ENCODE measurements at places on chromosomes 7 and 10.

GRCh38 chr7:23743226-23743625 lies 33.2 kb downstream of the STK31 start:
- DNase-seq = no peak

- DNase-seq = no peak
Measured at GRCh38 chr7:142587578-142588191, 161.6 kb upstream of the PRSS1 start.

DNA sequence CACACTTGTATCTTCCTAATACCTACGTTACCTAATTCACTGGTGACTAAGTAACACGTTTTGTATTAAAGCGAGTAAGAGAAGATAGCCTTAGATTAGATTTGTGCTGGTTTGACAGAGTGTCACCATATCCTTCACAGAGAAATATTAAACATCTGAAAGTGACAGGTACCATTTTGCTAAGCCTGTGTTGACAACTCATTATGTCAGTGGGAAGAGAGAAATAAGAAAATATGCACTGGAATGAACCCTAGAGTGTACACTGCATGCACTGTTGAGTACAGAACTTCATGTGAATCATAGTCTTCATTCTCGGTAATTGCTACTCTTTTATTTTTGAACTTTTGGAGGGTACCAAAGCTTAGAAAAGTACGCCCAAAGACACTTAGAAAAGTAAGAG lies 10.9 kb downstream of the PRKG1 start:
- DNase-seq = no peak

- DNase-seq = no peak
Measured at GRCh38 chr7:155728116-155728515, 83.7 kb downstream of the RBM33 start.

- no peak for DNase-seq
Measured at GRCh38 chr10:119652361-119652730, 1.2 kb downstream of the BAG3 start.

DNA sequence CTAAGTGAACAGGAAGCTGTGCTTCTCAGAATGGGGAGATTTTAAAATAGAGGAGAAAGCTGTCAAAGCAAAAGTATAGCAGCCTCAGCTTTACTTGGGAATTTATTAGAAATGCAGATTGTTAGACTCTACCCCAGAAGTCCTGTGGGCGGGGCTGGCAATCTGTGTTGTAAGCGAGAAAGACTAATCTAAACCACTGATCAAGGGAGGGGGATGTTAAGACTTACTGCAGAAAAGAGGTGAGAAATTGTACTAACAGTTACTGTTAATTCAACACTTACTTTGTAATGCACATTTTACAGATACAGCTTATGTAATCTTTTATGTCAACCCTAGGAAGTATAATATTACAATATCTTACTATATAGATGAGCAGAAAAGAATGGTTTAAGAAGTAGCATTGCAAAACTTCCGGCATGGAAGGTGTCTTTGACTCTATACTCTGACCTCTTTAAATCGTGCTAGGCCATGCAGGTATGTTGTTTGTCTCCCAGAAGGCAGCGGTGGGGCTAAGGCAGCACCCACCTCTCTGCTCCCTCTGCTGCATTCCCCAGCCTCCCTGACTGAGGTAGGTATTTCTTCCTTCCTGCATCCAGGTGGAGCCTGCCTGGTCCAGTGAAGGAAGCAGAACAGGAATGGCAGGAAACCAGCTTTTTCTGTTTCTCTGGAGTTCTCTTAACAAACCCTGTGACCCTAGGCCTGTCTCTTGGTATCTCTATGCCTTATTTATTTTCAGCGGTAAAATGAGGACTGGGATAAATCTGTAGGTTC lies 462.2 kb downstream of the AUTS2 start:
- DNase-seq = no peak

DNA sequence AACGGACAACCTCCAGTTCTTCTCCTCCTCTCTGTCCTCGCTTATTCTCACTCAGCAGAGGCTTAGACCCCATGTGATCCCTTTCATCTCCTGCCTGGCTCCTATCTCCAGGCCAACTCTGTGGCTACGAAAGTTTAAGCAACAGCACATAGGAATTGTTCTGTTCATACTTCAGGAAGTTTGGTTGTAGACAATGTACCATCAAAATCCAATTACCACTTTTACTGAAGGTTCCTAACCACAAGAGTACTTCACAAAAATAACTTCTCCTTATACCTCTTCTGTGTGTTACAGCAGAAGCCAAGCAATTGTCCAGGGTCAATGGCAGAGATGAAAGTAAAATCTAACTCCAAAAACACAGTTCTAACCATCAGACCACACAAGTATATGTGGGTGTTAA lies 80.0 kb downstream of the SLC25A13 start:
- no peak for DNase-seq

DNA sequence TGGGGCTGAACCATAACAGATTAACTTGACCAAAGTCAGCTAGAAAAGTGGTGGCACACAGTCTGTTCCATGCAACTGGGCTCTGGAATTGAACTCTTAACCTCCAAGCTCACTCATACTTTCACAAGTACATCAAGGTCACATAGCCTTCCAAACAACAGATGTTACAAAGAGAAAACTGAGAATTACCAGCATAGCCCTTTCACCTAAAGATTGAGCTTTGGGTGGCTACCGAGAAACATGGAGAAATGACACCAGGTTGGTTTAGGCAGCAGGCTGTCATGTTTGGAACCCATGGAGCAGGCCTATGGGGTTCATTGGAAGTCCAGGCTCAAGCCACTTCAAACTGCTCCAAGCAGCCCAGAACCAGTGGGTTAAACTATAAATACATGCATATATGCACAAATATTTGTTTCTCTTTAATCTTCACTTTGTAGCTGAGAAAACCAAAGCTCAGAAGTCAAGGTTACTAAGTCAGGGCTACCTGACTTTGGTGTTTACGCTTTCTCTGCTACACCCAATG lies 59.1 kb downstream of the MALSU1 start:
- DNase-seq = no peak

GRCh38 chr7:104956753-104957450 lies 57.1 kb upstream of the KMT2E start:
- no peak for DNase-seq

DNA sequence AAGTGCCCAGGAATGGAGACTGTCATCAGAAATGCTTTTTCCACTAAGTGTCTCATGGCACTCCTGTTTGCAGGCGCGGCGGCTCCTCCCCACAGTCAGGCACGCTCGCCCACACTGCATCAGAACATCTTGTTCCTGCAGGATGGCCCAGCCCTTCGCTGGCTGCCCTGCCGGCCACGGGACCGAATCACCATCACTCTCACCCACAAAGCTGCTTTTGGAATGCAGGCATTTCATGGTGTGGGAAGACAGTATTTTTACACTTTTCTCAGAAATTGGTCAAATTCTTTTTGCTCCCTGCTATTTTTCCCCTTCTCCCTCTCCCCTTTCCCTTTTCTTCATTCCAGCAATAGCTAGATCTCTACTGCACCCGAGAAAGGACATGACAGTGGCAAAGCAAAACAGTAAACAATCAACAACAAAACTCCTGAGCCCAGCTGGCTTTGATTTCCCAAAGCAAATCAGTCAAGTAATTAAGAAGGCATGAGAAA lies 176.1 kb upstream of the TNS3 start:
- DNase-seq = no peak

- no peak for DNase-seq
Measured at GRCh38 chr10:68959695-68960527, 3.9 kb downstream of the DDX21 start.

- DNase-seq = no peak
Measured at GRCh38 chr10:90751107-90751997, 106.5 kb downstream of the HTR7 start.

DNA sequence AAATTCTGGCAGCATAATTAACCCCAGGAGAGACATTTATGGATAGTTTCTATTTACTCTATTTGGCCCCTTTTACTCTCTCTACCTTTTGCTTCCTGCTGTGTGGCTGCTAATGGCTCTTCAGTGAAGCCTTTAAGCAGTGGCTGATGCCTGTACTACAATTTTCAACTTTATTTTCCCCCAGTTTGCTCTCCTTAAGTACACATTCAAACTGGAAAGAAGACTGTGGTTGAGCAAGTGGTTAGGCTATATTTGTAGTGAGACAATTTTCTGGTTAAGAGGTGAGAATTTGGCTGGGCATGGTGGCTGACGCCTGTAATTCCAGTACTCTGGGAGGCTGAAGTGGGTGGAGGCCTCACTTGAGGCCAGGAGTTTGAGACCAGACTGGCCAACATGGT lies 8.5 kb upstream of the RSBN1L start:
- DNase-seq = no peak

GRCh38 chr7:925601-926000 lies 28.9 kb downstream of the ADAP1 start:
- no peak for DNase-seq

- DNase-seq = no peak
Measured at GRCh38 chr10:78944723-78945312, 123.9 kb upstream of the ZMIZ1 start.

- no peak for DNase-seq
Measured at GRCh38 chr7:113464096-113464855, 345.9 kb upstream of the SMIM30 start.

- no peak for DNase-seq
Measured at GRCh38 chr10:85919491-85920021, 447.0 kb downstream of the GRID1 start.

DNA sequence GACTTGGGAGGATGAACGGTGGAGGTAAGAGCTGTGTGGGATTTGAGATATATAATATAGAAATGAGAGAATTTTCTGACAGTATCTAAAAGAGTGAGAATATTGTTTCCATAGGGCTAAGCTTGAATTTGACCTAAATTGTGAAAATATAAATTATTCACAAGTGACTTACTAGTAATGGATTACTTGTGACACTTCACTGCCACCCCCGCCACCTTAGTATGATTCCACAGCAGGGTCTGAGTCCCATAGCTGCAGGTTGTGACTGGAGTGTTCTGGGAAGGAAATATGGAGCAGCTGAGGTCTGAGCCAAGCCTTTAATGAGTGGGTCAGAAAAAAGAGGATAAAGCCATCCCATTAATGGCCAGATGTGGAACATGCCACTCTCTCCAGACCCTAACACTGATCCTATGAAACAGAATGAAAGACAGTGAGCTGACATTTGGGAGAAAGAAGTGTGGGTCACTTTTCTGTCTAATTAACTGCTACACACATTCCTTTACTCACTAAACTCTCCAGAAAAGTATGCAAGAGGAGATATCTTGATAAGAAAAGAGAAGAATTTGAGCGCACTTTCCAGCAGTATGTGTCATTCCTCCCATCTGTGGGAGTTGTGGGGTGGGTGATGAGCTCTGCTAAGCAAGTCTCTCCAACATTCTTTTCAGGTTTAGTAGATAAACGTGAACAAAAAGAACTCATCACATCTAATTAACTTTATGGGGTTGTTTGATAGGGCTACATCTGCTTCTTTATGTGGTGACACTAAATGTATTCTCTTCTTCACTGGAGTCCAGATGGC lies 1193.4 kb downstream of the SORCS3 start:
- DNase-seq = no peak

- DNase-seq = no peak
Measured at GRCh38 chr7:77318019-77318418, 98.1 kb downstream of the GSAP start.

DNA sequence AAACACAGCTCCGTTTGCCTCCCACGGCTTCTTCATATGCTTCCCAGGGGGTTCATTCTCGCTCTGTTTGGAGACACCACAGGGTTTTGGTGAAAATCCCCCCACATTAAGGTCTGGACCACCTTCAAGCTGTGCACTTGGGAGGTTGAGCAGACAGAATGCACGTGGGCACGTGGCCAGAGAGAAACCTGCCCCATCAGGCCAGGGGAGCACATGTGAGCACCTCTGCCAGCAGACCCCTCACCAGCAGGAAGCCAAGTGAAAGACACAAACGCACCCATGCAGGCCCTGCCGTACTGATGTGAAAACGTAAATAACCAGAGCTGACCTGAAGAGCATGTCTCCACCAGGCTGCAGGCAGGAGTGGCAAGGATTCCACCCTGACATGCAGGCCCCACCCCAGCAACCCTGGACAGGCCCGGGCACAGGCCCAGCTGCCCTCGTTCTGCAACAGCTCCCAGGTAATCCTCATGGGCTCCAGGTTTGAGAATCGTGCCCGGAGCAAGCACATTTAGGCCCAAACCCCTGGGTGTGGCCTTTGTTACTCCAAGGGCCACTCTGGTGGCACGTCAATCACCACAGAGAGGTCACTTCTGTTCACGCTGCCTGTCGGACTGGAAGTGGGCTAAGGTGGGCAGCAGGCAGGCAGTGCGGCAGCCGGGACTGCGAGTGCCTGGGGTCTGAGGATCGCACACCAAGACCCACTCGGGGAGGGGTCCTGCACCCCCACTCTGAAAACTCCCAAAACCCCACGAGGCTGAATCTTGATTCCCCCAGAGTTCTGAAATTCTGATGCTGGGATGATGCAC lies 184.4 kb downstream of the PTPRN2 start:
- DNase-seq = no peak

GRCh38 chr7:130435311-130435854 lies 5.4 kb downstream of the CEP41 start:
- no peak for DNase-seq

GRCh38 chr10:101766753-101767599 lies 8.9 kb downstream of the FGF8 start:
- DNase-seq = no peak

- no peak for DNase-seq
Measured at GRCh38 chr10:116721547-116722392, 20.6 kb downstream of the HSPA12A start.

DNA sequence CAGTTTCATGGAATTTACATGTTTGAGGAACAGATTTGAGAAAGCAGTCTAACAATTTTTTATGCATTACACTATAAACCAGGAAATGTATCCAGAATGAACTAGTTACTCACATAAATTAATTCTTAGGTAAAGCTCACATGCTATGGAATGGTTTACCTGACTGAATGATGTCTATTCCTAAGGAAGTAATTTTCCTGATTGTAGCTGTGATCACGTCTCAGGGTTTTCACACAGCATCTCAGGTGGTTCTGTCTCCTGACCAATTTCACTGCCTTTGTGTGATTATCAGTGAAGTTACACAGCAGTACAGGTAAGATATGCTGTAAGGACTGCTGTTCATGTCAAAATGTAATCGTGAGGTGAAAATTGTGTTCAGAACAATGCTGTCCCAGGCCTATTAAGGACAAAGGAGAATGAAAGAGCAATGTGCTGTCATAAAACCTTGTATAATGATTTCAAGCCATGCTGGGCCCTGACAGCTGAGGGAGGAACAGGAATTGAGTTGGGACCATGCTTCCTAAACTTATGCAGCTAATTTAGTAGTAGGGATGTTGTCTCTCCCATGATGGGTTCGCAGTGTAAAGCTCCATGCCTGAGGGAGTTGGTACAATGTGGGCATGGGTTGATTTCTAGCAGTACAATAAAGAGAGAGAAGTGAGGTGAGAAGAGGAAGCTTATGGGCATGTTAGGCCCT lies 631.8 kb downstream of the NRG3 start:
- no peak for DNase-seq

GRCh38 chr7:4878336-4879335 lies 4.9 kb downstream of the RADIL start:
- DNase-seq = no peak

- DNase-seq = no peak
Measured at GRCh38 chr10:74227697-74228424, 76.8 kb downstream of the ADK start.

- no peak for DNase-seq
Measured at GRCh38 chr7:82789883-82790609, 346.5 kb upstream of the CACNA2D1 start.
